Left ventricle myocardium inferior (tissue), 1 donor: ENCODE measurements at places on chromosomes 5 and 9. TPM values are rescaled to one million over a fixed set of nuclear protein-coding genes. Genes with fewer than 3 reads are reported as not detected.
A peak's percentile ranks its signal among the peaks of the same experiment; 100 is the strongest.

DNA sequence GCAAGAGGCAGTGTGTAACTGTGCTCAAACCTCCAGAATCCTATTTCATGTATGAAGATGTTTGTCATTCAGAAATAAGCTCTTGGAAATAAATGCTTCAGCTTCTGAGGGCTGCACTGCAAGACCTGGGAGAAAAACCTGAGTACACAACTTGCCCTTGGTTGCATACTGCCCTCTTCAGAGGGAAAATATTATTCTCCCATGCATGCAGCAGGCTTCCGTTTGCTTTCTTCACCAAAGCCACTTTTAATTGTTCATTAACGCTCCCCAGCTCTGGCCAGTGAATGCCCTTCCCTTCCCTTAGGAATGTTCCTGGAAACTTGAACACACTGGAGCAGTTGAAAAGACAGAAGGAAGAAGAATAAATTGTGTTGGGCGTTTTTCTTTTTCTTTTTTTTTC is 2.5 kb upstream of the WHRN start:
- no peak for DNase-seq

The FOXD4L4 gene
- total RNA-seq: not detected

DNA sequence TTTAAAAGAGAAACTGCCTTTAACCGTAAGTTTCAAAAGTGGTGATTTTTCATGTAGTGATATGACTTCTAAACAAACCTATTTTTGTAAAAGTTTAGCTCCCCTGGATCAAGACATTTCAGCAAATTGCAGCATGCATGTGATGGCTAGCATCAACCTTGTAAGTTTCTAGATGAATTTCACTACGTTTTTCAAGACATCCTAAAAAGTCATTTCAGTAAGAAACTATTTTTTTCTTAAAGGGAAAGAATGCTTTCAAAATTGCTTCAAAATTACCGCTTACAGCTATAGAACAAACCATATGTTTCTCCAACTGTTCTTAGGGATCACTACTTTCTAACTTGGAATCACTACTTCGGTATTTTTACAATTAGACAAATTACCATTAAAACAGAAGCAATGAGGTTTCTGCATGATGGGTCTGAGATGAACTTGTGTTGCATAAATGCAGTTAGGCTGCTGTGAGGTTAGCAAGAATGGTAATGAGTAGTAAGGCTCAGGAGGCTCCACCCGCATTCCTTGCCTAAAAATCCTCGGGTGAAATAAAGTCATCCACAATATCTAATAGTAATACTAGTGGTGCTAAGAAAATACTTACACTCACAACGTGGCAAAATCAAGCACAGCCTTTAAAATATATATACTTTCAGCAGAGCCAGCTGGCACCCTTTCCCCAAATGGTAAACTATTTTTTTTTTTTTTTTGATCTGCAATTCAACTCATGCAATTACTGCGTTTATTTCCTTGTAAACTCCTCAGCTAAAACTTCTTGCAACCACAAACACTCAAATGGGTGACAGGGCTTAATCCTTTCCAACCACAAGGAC is 53.8 kb downstream of the CDC14B start:
- DNase-seq: no peak

DNA sequence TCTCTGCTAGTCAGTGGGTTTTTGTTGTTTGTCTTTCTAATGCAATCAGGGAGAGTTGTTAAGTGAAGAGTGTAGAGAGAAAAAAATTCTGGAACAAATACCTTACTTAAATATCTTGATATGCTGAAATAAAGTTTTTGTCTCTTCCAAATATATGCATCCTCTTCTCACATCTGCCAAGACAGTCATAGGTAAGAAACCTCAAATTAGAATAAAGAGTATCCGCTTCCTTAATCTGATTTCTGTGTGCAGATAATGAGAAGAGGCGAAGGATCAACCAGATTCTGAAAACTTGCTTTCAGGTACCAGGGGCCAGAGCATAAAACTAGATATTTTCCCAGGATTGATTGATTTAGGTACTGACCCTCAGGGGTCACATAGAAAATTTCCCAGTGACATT is 11.3 kb upstream of the IL6ST start:
- DNase-seq: no peak

GRCh38 chr9:94802793-94803192 is 76.3 kb downstream of the AOPEP start:
- DNase-seq: no peak

GRCh38 chr5:73100109-73100508 is 20.3 kb upstream of the TMEM171 start:
- DNase-seq: no peak

- no peak for DNase-seq
These were observed 408.1 kb upstream of the ZNF608 start for GRCh38 chr5:125154301-125155110.

GRCh38 chr5:73228052-73228451 is 55.1 kb downstream of the TMEM174 start:
- DNase-seq: no peak

The FAM163B gene
- not detected for total RNA-seq

DNA sequence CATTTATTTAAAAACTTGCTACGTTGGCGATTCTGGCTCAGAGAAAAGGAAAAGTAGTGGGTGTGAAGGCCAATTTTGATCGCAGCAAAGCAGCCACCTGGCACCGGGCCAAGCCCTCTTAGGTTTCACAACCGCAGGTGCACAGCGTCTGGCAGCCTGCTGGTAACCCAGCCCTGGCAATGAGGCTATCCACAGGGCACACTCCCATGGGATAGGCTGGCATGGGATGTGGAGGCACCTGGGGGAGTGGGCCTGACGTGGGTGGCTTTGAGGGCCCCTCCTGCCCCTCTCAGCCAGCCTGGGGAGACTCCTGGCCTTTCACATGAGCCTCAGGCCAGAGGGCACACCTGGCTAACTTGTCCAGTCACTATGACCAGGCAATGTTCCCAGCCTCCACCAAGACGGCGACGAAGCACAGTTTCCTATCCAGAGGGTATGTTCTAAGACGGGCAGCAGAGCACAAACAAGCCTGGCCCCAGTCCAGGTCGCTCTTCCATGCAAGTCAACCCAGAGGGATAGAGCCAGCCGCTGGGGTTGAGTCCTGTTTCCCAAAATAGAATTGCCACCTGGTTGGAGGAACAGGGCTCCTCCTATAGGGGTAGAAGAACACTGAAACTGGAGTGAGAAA is 19.0 kb downstream of the CMBL start:
- peak; percentile 74 for DNase-seq

The IFNA17 gene
- total RNA-seq: not detected

DNA sequence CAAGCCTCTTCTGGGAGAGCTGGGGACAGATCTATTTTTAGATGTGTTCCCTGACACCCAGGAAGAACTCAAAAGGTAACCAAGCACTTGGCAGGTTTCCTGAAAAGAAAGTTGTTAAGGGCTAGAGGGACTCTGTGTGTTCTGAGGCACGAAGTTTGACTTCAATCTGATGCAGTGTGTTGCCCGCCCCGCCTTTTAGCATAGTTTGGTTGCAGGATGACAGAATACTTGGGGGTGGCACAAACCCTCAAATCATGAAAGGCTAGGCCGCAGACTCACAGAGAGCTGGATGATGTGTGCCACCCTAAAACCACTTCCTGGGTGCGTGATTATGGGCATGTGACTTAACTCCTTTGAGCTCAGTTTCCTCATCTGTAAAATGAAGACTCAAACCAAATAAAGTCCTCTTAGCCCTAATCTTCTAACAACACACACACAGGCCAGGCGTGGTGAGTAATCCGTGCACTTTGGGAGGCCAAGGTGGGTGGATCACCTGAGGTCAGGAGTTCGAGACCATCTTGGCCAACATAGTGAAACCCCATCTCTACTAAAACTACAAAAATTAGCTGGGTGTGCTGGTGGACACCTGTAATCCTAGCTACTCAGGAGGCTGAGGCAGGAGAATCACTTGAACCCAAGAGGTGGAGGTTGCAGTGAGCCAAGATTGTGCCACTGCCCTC is 12.8 kb upstream of the NDFIP1 start:
- DNase-seq: no peak

The IL9 gene
- not detected for total RNA-seq

GRCh38 chr5:146344155-146345118 is 5.8 kb downstream of the POU4F3 start:
- DNase-seq: no peak

- no peak for DNase-seq
These were observed 4.9 kb downstream of the MRPL22 start for GRCh38 chr5:154945695-154946301.

GRCh38 chr5:167378894-167379723 is 912.3 kb upstream of the WWC1 start:
- no peak for DNase-seq

The CARD9 gene
- total RNA-seq: 1.2 TPM

The FOXD4 gene
- total RNA-seq: 0.11 TPM

The C9orf152 gene
- not detected for total RNA-seq

- peak; percentile 80 for DNase-seq
These were observed 70.8 kb upstream of the LPCAT1 start for GRCh38 chr5:1594357-1595106.

DNA sequence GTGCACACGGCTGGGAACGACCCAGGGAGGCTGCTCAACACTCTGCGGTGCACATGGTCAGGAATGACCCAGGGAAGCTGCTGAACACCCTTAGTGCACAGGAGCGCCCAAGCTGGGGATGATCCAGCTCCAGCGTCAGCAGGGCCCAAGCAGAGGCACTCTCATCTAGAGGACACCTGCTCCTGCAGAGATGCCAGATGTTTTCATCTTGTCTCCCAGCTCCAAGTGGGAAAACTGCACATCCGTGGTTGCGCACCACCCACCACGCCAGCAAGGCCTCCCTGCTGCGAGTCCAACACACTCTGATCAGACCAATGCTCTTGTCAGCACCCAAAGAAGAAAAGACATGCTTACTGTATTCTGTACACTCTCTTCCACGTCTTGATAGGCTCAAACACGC is 34.1 kb downstream of the UBE2QL1 start:
- DNase-seq: no peak

- no peak for DNase-seq
These were observed 39.7 kb downstream of the PCDH1 start for GRCh38 chr5:141838326-141839014.

- DNase-seq: no peak
These were observed 188.2 kb upstream of the SLC27A6 start for GRCh38 chr5:128777052-128777451.

The C1QTNF3 gene
- 0.49 TPM for total RNA-seq

DNA sequence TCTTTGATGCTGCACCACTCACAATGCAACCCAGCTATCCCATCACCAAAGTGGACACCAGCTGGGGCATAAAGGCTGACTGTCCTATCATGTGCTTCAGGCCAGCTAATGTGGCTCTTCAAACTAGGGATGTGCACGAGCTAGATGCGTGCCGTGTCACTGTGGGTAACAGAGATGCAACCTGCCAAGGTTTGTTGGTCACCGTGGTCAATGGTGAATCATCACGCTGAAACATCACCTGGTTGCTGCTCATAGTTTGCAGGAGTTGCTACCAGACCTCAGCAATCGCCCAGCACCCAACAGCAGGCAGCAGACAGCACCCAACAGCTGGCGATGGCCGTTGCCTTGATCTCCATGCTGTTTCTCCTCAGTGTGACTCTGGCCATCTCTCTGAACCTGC is 2.1 kb upstream of the PCDHGA1 start:
- no peak for DNase-seq

The CCL19 gene
- total RNA-seq: 0.69 TPM

DNA sequence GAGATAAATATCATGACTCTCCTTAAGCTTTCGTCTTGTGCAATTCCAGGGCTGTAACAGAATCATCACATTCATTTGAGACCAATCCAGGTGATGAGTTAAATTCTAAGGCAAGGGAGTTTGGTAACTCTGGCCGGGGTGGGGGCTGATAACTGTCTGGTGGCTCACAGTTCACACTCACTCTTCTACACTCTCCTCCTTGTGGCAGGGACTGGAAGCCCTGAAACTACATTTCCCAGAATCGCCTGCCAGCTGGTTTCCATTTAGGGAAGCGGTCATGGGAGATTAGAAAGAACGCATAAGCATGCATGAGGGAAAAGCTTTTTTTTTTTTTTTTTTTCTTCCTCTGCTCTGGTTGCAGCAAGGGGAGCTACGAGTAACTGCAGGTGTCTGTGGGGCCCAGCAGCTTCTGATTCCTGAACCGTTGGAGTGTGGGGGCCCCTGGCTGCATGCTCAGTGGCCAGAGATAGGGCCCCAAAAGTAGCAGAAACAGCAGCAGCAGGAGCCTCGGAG is 154.8 kb upstream of the TBC1D2 start:
- DNase-seq: peak; percentile 22
